Activated naive CD4-positive, alpha-beta T cell (primary cell): ENCODE measurements at places on chromosomes 5 and 9.

- DNase-seq, result no peak
Observed at GRCh38 chr9:127993721-127994120, 12.9 kb upstream of the EEIG1 start.

DNA sequence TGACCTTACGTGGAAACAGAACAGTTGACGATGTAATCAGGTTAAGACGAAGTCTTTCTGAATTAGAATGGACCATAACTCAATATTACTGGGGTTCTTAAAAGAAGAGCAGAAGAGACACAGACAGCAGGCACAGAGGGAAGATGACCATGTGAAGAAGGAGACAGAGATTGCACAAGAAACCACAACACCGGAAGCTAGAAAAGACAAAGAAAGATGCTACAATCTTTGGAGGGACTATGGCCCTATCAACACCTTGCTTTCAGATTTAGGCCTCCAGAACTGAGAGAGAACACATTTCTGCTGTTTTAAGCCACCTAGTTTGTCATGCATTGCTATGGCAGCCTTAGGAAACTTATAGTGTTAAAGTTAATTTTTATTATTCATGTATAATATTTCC, 27.1 kb downstream of the CDH9 start:
- DNase-seq, result no peak

- no peak for DNase-seq
Observed at GRCh38 chr9:113646946-113647914, 183.7 kb downstream of the RGS3 start.

- no peak for DNase-seq
Observed at GRCh38 chr5:37717276-37717612, 122.6 kb downstream of the GDNF start.

- no peak for DNase-seq
Observed at GRCh38 chr5:132227235-132227484, 493 bp downstream of the P4HA2 start.

- no peak for DNase-seq
Observed at GRCh38 chr5:40669606-40670390, 9.9 kb upstream of the PTGER4 start.

DNA sequence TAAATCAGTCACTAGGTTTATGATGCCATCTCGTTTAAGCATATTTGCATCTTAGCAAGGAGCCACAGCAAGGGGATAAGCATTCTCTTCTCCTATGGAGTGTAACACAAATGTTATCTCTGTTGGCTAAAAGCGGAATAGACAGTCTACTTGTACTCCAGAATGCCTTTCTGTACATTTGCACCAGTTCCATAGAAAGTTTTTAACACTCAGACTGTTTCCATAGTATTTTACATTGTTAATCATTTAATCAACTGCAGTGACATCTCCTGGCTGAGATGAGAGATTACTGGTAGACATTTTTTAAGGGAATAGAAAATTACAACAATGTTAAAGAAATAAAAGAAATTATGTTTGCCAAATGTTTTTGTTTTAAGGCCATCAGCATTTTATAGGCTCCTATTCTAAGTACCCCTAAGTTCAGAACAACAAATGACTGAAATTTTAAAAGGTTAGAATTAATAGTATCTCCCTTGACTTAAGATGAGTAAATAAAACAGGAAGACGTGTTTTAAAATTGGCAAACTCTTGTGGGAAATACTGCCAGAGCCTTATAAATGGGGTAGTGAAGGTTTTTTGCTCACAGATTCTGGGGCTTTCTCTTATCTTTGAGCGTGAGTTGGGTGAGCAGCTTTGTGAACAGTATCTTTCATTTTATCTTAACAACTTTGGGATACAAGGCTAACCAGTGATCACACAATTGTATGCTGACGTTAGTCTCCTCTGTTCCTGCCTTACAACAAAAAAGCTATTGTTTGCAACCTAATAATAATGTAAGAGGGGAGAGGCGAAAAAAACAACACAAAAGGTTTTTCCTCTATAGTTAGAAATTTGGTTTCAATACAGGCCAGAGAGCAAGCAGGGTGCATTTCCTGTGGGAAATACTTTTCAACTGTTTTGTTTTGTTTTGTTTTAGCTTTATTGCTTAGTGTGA, 294.3 kb downstream of the FBXL7 start:
- DNase-seq, result no peak

GRCh38 chr5:1062761-1063568, 48.9 kb downstream of the SLC12A7 start:
- DNase-seq, result no peak

- no peak for DNase-seq
Observed at GRCh38 chr5:99068944-99069650, 140.3 kb upstream of the CHD1 start.

DNA sequence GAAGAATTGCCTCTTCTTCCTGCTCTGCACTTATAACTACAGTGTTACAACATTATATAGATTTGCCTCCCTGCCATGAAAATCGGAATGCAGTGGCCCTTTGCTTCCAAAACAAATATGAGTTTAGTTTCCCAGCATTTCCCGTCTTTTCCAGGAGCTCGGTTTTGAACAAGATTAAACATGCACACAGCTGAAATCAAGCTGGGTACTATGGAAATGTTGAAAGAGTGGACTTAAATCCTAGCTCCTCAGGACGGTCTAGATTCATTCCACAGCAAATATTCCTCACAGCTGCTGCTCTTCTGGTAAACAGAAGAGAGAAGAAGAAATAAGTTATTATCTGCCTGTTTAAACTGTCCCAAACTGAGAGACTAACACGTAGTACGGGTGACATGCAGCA, 161.4 kb downstream of the PIK3R1 start:
- no peak for DNase-seq

DNA sequence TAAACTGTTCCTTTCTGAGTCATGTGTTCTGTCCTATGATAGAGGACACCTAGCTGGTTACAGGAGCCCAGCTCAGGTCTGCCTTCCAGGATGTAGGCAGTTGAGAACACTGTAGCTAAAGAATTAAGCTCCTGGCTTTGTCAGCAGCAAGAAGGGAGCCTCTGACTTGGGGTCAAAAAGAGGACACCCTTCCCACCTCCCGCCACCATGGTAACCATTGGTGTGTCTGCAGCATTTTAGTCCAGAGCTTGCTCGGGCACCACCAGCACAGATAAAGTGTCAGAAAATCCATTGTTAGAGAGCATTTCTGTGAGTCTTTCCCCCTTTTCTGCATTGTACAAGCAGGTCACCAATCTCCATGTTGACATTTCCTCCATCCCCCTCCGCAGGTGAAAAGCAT, 181.7 kb downstream of the DOCK8 start:
- no peak for DNase-seq

- no peak for DNase-seq
Observed at GRCh38 chr9:84045481-84046097, 65.0 kb downstream of the RMI1 start.

DNA sequence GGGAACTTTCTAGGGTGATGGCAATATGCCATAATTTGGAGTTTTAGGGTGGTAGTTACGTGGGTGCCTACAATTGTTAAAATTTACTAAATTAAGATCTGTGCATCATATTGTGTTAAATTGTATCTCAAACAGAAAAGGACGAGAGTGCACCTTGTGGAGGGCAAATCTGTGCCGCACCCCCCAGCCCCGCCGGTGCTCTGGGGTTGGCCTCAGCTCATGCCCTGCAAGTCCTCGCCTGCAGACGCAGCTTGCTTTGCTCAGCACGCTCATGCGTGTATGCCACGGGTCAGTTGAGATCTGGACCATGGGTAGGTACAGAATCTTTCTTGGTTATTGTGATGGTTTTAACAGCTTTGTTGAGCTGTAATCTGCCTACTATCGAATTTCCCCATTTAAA, 33.7 kb upstream of the FCN1 start:
- DNase-seq, result no peak

- DNase-seq, result no peak
Observed at GRCh38 chr9:131094015-131094414, 2.3 kb upstream of the AIF1L start.

DNA sequence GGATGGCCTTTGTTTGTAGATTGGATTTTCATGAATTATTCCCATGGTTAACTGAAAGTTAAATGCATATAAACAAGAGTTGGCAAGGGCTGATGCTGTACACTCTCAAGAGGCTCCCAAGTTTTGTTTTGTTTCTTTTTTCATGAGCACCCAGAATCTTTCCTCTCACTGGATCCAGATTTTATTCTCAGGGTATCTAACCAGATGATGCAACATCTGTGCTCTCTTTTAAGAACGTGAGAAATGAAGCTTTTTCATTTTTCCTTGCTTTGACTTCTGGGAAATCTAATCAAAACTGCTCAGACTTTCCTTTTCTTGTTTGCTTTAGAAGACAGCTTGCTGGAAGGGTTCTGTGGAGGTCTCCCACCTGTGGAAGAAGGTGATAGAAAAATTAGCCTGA, 142.7 kb upstream of the SLC12A2 start:
- no peak for DNase-seq

GRCh38 chr5:81590498-81591384, 160.2 kb downstream of the SSBP2 start:
- no peak for DNase-seq

DNA sequence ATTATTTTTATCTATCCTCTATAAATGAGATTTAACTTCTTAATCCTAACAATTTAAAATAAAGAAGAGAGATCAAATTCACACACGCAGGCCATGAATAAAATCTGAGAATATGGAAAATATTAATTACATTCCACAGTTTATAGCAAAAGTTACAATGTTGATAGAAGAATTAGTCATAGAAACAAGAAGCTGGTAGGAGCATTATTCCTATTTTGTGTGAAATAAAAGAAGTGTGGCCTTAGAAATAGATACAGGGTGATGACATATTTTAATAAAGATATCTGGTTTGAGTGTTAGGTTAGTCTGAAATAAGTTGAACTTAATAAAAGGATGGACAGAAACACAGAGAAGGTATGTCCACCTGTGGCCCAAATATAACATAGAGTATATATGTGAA, 790.4 kb upstream of the NUDT12 start:
- no peak for DNase-seq

DNA sequence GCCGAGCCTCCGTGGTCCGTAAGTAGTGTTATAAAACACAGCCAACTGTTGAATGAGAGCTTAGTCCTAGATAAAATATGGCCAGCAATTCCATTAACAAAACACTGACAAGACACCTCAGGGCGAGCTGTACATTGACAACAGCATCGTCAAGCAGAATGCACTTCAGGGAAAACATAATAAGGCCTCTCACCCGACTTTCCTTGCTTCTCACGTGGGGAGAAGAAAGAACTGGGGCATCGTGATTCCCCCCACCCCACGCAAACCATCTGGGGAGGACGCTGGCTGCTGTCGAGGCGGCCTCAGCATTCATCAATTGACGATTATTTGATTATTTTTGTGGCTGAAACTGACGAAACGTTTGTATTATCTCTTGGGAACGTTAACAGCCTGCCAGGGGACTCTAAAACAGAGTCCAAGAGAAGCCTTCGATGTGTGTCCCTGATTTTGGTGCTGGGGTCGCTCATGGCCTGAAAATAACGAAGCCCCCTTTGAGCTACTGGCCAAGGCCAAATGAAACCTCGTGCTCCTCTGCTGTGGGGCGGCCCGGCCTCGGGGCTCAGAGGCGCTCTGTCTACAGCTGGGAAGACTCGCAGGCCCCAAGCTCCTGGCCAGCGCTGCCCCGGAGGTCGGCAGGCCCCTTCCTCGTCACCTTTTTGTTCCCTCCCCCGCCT, 464 bp downstream of the GDF9 start:
- DNase-seq, result no peak

- no peak for DNase-seq
Observed at GRCh38 chr5:158780656-158781237, 319.0 kb downstream of the EBF1 start.

DNA sequence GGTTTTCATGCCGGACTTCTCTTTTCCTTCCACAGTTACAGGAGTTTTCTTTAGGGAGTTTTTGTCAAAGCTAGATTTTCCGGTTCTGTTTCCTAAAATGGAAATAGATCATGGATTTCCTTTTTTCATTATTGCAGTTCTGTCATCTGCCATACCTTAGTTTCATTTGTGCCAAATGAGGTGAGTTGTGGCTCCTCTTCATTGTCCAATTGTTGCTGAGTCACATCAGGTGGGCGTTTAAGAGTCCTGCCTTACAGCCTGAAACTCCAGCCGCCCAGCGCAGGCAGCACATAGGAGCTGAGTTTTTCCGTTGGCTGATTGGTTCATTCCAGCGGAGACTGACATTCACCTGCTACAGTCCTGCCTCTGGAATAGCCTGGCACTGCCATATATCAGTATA, 14.1 kb downstream of the SLC25A25 start:
- no peak for DNase-seq

DNA sequence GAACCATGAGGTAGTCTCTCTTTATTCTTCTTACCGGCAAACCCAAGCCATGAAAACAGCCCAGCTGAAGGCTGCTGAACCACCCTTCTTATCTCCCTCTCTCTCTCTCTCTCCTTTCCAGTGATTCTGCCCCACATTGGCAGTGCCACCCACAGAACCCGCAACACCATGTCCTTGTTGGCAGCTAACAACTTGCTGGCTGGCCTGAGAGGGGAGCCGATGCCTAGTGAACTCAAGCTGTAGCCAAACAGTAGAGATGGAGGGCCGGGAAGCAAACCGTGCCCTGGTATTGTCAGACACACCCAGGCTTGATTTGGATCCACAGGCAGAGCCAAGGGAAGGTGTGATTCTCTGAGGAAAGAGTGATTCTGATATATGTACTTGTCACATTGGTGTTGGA, 14.0 kb downstream of the GRHPR start:
- DNase-seq, result no peak

- no peak for DNase-seq
Observed at GRCh38 chr5:717143-717542, 24.0 kb upstream of the TPPP start.

GRCh38 chr9:79663878-79664277, 92.1 kb downstream of the TLE4 start:
- no peak for DNase-seq

DNA sequence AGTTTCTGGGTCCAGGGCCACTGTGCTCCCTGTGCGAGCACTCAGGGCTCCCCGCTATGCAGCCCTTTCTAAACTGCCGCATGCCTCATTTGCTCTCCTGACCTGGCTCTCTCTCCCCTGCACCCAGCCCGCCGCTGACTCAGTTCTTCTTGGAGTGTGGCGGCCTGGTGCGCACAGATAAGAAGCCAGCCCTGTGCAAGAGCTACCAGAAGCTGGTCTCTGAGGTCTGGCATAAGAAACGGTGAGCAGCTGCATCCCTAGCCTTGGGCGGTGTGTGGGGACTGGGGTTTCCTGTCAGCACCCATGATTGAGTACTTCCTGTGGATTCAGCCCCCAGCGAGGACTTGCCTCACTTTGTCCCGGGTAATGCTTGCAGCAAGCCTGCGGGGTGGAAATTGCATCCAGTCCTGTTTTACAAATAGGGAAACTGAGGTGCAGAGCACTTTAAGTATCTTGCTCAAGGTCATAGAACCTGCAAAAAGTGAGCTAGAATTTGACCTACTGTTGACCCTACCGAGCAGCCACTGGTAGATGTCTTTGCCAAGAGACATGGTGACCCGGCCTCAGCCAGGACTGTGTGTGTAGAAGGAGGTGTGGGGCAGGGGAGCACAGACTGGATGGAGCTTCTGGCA, 27.9 kb downstream of the USP20 start:
- peak; percentile 34 for DNase-seq

GRCh38 chr9:76996700-76997099, 22.8 kb upstream of the FOXB2 start:
- no peak for DNase-seq
